Ovary (tissue), 10 donors: ENCODE measurements at places on chromosomes 4 and X.

GRCh38 chrX:154602766-154603437, 16.2 kb downstream of the CTAG1B start:
- no peak for DNase-seq

- no peak for DNase-seq
Measured at GRCh38 chr4:26192899-26193869, 127.6 kb upstream of the RBPJ start.

DNA sequence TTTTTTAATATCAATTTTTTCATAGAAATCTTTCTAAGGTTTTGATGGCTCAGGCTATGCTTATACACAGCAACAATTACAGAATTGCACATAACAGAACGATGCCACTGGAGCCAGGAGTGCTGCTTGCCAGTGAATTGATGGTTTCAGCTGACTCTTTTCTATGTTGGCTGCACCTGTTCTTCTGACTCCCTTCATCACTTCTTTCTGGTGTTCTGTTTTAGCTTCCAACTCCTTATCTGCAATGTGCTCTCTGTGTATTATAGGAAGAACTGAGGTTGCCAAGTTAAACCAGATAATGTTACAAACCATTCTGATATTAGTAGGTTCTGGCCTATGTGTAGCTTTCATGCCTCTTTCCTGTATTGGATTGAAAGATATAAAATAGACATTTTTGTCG, 11.6 kb upstream of the VEGFD start:
- DNase-seq = no peak

- DNase-seq = no peak
Measured at GRCh38 chrX:2145692-2146367, 354.9 kb downstream of the DHRSX start.
